ENCODE measurements at places on chromosomes 16 and 17.

GRCh38 chr16:30459456-30459855, 13.1 kb upstream of the ITGAL start:
- DNase-seq = no peak

DNA sequence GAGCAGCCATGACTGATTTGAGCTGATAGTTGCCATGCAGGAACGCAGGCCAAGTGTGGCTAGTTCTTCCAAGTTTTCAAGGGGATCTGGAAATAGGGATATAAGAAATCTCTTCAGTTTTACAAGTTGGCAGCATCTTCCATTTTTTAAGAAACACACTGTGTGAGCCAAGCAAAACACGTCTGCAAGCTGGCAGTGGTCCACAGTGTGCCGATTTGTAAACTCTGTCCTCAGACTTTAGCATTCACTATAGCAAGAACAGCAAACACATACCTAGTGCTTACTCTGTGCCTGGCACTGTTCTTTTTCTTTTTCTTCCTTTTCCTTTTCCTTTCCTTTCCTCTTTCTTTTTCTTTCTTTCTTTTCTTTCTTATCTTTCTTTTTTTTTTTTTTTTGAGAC, 2.9 kb downstream of the ORAI3 start:
- no peak for DNase-seq

GRCh38 chr16:22664561-22664997, 149.4 kb upstream of the HS3ST2 start:
- DNase-seq = peak; percentile 40

GRCh38 chr16:72788269-72788809, 259.6 kb downstream of the ZFHX3 start:
- DNase-seq = no peak

DNA sequence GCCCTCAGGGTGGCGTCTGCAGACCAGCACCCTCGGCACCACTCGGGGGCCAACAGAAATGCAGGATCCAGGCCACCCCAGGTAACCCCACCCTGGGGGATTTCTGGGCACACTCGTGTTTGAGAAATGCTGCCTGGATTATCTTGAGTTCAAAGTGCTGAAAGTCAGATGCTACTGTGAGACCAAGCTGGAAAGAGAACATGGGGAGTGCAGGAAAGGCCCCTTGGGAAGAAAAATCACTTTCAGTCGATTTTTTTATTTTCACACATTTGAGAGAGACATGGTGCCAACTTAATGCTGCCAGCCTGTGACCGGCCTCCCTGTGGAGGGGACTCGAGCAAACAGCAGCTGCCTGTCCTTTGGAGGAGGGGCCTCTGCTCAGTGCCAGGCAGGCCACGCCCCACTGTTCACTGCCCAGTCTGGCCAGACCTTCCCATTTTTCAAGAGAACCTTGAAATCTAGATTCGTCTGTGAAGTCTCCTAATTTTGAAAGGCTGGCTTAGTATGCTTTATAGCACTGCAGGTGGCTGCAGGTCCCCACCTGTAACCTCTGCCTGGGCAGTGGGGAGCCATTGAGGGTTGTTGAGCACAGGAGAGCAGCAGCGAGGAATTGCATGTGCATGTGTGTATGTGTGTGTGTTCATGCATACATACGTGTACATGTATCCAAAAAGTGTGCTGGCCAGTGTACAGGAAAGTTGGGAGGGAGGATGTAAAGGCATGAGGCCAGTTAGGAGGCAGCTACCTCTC, 70.7 kb upstream of the PLCG2 start:
- DNase-seq = no peak

- no peak for DNase-seq
These were observed 123.3 kb downstream of the CDK5R1 start for GRCh38 chr17:32609884-32610650.

- DNase-seq = no peak
These were observed 1.0 kb downstream of the LITAF start for GRCh38 chr16:11585460-11586377.

GRCh38 chr16:27595475-27595874, 45.5 kb downstream of the KATNIP start:
- no peak for DNase-seq

- no peak for DNase-seq
These were observed 105.4 kb downstream of the TRIM37 start for GRCh38 chr17:59001158-59001814.

- no peak for DNase-seq
These were observed 336.9 kb downstream of the CDH13 start for GRCh38 chr16:82963653-82964052.

GRCh38 chr16:57372372-57373116, at the start of gene CX3CL1:
CX3CL1 (plus strand) TSS chr16:57372490; CDS start chr16:57372569, 79 bp downstream.
- DNase-seq = no peak

DNA sequence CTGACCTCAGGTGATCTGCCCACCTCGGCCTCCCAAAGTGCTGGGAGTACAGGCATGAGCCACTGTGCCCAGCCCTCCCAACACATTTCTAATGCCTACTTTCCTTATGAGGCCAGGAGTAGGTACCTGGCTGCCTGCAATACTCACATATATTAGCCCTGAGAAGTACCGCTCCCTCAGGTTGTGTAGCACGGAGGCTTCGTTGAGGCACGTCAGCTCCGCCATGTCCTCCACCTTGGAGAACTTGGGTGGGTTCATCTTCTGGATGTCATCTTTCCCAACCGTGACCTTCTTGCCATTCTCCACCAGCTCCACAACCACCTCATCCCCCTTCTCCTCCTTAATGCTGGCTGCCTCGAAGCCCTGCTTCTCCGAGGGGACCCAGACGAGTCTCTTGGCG, 19.1 kb downstream of the MYH11 start:
- DNase-seq = no peak

DNA sequence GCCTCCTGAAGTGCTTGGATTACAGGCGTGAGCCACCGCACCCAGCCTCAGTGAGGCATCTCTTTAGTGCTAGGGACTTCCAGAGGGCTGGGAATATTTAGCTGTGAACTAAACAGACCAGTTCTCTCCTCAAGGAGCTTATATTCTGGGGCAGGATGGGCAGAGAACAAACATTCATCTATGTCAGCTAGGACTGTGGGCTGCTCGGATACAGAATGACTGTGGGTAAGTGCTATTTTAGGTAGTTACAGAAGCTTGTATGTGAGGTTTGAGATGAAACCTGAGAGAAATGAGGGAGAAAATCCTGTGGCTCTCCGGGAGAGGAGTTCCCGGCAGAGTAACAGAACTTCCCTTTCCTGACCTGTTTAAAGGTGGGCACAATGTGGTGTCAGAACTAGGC, 6.2 kb upstream of the INPP5K start:
- DNase-seq = no peak

GRCh38 chr16:54033747-54034146, 252.8 kb downstream of the IRX3 start:
- DNase-seq = no peak

DNA sequence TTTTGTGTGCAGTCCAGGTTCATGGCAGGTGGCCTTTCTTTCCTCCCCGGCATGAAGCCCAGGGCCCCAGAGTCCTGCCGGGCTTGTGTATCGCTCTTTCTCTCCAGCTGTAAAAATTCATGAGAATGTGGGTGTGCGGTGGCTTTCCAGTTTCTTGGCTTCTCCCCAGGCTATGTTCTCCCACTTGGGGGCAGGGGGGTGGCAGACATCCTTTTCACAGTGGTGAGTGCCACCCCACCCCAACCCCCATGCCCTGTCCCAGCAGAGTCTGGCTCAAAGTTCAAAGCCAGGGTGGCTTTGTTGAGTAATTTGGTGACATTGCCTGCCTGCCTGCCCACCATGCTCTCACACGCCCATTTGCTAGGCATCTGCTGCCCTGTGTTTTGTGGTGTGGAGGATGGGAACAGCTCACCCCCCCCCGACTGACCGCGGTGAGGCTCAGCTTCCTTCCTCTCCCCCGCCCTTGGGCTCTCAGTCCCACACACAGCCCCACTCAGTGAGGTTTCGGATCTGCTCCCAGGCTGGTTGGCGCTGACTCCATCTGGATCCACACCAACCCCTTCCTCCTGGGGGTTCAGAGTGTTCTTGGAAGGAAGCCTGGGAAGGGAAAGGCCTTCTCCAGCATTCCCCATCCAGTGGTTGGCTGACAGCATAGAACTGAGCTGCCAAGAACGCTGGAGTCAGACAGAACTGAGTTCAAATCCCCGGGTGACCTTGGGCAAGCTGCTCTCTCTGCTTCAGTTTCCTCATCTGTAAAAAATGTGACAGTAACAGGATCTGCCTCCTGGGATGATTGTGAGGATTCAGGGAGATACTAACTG, 36.0 kb downstream of the CHD9 start:
- DNase-seq = no peak

DNA sequence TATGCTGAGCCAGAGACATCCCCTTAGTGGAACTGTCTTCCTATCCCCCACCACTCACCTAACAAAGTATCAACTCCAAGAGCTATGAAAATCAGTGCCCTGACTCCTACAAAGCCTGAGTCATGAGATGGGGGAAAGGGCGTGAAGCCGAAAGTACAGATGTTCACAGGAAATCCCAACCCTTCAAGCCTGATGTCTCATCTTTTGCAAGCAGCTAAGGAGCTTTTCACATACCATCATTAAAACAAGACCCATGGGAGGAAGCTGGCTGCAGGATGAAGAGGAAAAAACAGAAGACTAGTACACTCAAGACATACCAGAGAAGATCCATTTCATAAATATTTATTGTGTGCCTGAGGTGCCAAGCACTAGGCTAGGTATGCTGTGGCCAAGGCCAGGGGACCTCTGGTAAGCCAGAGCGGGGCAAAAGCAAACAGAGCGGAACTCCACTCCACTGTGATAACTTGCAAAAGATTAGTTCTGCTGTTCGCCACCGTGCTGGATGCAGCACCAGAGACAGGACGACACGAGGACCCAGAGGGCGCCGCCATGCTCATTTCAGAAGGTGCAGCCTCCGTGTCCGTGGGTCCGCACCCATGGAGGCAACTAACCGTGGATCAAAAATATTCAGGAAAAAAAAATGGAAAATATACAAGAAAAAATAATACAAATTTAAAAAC, 4.5 kb upstream of the MNT start:
- DNase-seq = no peak
